ENCODE measurements at places on chromosomes 2 and 18.

- DNase-seq = peak; percentile 61
Measured at GRCh38 chr18:45227001-45227742, 388.1 kb upstream of the SLC14A2 start.

GRCh38 chr18:8242151-8242696, 367.0 kb upstream of the RAB12 start:
- no peak for DNase-seq

DNA sequence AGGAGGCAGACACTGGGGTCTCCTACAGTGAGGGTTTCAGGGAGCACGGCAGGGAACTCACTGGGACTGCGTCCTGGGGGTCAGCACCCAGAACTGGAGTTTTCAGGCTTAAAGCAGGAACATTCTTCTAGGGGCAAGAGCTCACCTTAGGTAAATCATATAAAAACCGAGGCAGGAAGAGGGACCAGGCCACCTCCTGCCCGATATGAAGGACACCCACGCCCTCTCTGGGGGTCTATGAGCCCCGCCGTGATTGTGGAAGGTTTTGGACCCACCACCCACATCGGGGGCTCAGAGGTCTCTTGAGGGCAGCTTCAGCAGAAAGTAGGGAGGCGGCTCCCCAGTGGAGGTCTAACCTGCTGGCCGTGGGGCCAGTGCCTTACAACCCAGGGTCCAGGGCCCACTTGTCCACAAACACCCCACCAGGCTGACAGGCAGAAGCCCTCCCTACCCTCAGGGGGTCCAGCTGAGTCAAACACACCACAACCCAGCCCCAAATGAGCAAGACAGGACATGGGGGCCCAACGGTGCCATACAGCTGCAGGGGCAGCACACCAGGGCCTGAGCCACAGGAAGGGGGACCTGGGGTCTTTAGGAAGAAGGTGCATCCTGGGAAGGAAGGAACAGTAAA, 25.3 kb downstream of the CROCC2 start:
- no peak for DNase-seq

DNA sequence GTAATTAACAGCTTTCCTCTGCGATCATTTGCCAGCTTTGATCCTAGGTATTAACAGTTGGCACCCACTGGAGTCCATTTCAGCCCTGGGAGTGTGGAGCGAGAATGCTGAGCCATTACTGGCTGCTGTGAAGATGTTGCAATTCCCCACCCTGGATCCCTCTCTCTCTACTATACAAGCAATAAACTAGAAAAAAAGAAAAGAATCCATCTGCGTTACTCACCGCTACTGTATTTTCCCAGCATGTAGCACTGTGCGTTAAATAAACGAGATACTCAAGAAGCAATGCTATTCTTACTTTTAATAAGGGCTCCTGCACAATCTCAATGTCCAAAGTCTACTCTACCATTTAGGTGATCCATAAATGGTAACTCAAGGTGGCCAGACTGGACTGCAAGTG, 8.5 kb downstream of the RTTN start:
- no peak for DNase-seq

DNA sequence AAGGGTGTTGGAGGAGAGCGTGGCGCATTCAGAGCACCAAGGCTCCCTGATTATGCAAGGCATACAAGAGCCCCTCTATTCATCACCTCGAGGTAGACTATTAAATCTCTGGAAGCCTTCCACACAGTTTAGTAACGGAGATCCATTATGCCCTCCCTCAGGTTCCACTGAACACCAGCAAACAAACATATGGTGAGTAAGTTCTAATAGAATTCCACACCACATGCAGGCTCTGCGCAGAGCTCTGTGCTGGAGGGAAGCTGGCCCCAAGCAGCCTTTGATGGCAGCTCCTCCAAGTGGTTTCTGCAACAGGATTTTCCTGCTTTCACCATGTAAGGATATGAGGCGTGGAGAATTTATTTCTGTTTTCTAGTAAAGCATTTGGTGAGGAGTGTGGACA, 238.6 kb downstream of the C1D start:
- peak; percentile 21 for DNase-seq

- peak; percentile 65 for DNase-seq
Measured at GRCh38 chr2:237662671-237663093, 35.3 kb downstream of the LRRFIP1 start.

GRCh38 chr2:153311432-153311831, 167.1 kb downstream of the RPRM start:
- DNase-seq = no peak

GRCh38 chr2:127536707-127537541, 1.4 kb downstream of the MYO7B start:
- no peak for DNase-seq

- no peak for DNase-seq
Measured at GRCh38 chr2:144606466-144607095, 86.7 kb upstream of the ZEB2 start.

- DNase-seq = peak; percentile 70
Measured at GRCh38 chr2:176561706-176562105, 292.5 kb downstream of the MTX2 start.

GRCh38 chr2:2324565-2325101, 6.4 kb downstream of the MYT1L start:
- no peak for DNase-seq

DNA sequence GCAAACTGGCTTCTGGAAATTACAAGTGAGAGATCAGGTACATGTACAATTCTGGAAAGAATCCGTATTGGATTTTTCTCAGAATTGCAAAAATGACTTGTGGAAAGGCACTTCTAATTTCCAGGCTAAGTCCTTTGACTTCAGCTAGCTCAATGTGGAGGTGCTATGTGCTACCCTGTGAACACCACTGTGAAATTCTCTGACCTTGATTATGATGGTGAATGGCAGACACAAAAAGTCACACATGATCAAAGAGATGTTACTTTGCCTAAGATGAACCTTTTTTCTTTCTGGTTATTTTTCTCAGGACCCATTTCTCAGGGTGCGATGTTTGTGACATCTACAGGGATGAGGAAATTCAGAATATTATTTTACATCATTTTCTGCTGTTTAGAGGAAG, 856.6 kb upstream of the VRK2 start:
- DNase-seq = no peak

DNA sequence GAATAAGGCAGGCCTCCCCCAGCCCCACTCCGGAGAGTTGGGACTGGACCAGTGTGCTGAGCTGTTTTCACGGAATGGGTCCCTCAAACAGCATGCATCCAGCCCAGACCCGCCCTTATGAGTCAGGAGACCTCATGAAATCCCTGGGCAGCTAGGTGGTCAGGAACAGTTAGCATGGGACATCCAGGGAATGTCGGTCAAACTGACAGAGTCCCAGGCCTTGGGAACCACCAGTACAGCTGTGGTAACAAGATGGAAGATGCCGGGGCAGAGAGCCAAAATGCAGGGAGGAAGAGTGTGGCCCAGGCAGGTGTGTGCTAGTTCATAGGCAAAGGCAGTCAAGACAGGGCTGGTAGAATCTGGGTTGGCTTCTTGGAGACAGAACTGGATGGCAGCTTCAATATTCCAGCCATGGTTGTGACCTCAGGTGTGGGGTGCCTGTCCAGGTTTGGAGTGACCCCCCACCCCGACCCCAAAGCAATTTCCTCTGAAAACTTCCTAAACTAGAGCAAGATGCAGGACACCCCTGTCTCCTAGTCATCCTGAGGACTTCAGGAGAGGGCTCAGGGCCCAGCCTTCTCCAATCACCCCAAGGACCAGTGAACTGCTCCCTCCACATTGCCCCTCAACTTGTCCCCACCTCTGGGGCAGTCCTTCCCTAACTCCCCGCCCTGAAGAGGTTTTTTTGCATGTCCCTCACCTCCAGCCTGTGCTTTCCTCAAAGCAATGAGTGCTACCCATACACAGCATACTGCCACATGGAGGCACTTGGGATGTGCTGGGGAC, 46.5 kb downstream of the KCNIP3 start:
- DNase-seq = no peak

DNA sequence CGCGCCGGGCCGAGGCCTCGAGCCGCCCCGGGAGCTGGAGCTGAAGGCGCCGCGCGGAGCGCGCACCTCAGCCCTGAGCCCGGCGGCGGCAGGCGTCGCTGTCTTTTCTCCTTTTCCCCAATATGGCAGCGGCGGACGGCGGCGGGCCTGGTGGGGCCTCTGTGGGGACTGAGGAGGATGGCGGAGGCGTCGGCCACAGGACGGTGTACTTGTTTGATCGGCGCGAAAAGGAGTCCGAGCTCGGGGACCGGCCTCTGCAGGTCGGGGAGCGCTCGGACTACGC, 369 bp downstream of the SMCHD1 start:
- DNase-seq = no peak

DNA sequence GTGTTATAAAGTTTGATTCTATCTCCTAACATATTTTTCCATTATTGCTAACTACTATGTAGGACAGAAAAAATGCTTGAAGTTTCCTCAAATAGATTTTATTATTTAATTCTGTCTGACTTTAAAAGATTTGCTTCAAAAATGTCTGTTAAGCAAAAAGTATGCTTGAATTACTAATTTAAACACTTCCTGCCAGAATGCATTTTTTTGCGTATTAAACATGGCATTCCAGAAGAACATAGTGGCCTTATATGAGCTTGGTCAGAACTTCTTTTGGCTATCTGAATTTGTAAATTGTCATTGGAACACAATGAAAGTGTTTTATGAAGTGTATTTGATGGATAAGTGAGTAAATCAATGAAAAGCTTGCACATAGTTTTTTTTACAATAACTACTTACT, 37.8 kb downstream of the MBD5 start:
- DNase-seq = peak; percentile 47

DNA sequence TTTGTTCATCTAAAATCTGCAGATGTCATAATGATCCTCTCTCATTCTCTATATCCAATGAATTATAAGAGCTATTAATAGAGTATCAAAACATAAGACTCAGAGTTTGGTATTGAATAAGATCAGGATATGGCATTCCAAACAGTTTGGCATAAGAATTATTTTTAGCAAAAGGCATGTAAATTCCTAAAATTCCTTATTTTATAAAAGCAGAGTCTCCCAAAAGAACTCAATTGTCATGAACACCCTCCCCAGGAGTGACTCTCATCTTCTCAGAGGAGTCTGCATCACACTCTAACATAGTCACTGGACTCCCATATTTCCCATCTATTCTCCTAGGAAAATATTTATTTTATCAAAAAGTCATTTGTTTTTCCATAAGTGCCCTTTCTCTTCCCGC, 1710.2 kb upstream of the SLC39A10 start:
- DNase-seq = peak; percentile 76

DNA sequence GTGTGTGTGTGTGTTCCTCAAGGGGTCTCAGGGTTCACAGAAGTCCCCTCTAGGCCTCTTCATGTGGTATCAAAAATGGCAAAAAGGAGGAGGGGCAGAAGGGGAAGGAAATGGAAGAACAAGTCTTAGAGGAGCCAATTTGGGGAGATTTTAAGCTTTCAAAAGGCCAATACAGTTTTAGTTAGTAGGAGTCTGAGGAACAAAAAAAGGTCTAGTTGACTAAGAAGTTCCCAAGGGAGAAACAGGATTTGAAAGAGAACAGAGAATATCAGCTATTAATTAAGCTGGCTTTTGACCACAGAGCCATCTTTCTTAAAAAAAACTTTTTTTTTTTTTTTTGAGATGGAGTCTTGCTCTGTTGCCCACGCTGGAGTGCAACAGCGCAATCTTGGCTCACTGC, 7.1 kb downstream of the RNF125 start:
- DNase-seq = no peak

DNA sequence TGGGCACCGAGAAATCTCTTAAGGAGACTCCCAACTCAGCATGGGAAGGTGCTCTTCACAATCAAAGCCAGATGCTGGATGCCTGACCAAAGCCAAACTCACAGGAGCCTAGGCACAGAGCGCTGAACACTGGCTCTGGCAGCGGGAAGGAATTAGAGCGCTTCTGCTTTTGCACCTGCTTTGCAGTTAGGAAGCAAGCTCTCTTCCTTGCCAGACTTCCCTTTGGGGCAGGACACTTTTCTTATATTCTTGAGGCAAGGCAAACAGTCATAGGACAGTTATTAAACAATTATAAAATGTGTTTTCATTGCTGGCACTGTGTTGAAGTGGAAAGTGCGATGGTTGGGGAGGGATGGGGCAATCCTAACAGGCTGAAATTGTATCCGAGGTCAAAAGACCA, 79.6 kb upstream of the DNMT3A start:
- no peak for DNase-seq

DNA sequence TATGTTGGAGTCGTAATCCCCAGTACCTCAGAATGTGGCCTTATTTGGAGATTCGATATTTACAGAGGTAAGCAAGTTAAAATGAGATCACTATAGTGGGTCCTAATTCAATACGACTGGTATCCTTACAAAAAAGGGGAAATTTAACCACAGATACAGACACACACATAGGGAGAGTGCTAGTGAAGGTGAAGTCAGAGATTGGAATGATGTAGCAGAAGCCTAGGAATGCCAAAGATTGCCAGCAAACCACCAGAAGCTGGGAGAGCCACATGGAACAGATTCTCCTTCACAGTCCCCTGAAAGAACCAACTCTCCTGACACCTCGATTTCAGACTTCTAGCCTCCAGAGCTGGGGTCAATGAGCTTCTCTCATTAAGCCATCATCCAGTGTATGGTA, 17.7 kb upstream of the ACTR3 start:
- DNase-seq = peak; percentile 75

DNA sequence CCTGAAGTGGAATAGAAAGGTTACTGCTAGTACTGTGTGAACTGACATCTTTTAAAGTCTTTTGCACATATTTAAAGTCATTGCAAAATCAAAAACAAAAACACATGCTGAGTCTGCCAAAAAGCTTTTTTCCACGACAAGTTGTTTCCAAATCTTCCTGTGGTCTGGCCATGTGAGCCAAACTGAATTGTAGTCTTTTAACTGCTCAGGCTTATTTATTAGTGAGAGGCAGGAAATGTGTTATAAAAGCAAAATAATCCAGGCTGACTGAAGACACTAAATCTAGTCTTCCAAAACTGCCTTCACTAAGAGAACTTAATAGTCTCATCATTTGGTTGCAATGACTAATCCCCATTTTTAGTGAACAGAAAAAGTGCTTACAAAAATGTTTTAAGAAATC, 2.3 kb downstream of the KRCC1 start:
- peak; percentile 14 for DNase-seq

DNA sequence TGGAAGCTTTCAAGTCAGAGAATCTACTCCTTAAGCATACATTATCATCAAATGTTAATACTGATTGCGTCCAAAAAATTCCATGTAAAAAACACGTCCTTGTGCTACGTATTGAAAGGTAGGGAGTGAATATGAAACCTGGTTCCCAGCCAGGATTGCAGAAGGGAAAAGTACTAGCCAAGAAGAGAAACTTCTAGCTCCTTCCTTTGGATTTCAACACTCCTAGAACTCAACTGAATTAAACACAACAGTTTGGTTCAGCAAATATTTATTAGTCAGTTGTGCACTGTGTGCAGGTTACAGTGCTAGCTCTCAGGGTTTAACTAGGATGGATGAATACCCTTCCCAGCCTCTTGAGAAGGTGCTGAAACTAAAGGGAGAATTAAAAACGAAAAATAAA, 33.9 kb upstream of the FHL2 start:
- DNase-seq = no peak

- peak; percentile 54 for DNase-seq
Measured at GRCh38 chr2:197360744-197361156, 50.2 kb upstream of the ANKRD44 start.

GRCh38 chr2:136131484-136131960, 13.6 kb upstream of the CXCR4 start:
- no peak for DNase-seq

GRCh38 chr2:29520001-29520400, 401.4 kb downstream of the ALK start:
- peak; percentile 74 for DNase-seq

Data from fibroblast of skin of scalp (primary cell).